ENCODE measurements at places on chromosomes 4 and X. TPM values are rescaled to one million over a fixed set of nuclear protein-coding genes. Genes with fewer than 3 reads are reported as not detected.

The NPFFR2 gene
- total RNA-seq = not detected

The DACH2 gene
- 7.7 TPM for total RNA-seq

The TKTL1 gene
- not detected for total RNA-seq

The FRG2 gene
- not detected for total RNA-seq

The ADGRL3 gene
- 25.2 TPM for total RNA-seq

The DOK7 gene
- total RNA-seq = 1.7 TPM

The RASSF6 gene
- total RNA-seq = not detected

The GUCY1B1 gene
- total RNA-seq = 1.0 TPM

The TLR6 gene
- total RNA-seq = 6.4 TPM

DNA sequence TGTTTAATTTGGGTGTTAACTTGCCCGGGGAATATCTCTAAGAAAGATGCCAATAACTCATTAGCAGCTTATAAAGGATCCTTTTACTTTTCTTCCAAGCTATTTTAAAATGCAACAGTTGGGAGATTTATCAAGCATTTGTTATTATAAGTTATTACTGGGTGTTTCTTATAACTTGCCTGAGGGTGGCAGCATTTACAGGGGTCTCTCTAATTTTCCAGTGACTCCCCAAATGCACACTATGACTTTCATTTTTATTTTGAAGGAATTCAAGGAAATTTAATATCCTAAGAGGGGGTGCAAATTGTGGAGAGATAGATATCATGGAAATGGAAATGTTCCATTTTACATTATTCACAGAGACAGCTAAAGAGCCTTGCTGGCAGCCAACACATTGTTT lies 138.0 kb downstream of the PDGFRA start:
- no peak for DNase-seq

DNA sequence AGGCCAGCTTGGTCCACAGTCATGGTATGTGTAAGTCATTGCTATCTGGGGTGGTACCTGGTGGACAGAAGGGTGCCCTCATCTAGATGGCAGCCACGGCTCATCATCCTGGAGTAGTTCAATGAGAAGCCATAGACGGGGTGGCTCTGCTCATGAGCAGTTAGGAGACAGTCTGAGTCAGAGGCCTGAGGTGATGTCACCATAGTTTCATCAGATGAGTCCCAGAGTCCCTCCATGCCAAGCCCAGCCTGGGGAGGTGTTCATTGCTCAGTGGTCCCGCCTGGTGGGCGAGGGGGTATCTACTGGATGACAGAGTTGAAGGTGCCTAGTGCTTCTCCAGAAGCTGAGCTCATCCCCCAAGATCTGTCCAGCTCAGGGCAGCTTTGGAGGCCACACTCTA lies 49.8 kb downstream of the DLG3 start:
- no peak for DNase-seq

- DNase-seq = no peak
Measured at GRCh38 chrX:82534086-82534597, 973.9 kb upstream of the POU3F4 start.

- DNase-seq = no peak
Measured at GRCh38 chr4:139828966-139829664, 163.5 kb downstream of the MGST2 start.

DNA sequence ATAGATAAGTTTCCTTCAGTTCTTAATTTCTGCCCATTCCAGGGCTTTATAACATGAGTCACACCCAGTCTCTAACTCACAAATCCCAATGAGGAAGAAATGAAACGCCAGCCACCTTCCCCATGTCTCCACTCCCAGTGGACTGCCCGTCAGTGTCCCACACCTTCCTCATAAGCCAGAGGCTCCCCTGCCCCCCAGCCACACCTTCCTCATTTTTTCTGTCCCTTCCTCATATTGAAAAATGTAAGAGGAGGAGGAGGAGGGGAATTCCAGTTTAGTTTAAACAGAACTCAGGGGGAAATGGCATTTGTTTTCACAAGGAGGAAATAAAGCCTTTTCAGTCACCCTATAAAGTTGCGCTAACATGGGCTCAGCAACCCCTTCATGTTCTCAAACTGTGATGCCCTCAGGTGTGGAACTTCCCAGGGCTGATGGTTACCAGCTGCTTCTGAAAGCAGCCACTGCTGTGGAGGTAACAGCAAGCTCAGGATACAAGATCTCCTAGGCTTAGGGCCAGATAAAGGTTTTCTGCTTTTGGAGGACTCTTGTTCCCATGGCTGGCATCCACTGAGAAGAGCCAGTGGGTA lies 97.8 kb downstream of the PARM1 start:
- DNase-seq = no peak

DNA sequence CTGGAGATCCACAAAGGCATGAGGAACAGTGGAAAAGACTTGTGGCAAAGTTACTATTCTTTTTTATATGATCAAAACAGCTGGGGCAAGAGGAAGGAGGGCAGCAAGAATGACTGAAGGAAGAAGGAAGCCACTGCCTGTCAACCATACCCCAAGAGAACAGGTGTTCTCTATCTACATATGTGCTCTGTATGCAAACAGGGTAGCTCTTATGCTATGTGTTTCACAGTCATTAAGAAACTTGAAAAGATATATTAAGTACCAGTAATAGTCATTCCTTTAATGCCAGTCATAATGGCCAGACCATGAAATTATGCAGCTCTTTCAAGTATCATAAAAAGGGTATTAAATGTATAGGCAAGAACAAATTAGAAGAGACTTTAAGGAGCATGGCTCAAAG lies 363.9 kb downstream of the KLHL13 start:
- no peak for DNase-seq

DNA sequence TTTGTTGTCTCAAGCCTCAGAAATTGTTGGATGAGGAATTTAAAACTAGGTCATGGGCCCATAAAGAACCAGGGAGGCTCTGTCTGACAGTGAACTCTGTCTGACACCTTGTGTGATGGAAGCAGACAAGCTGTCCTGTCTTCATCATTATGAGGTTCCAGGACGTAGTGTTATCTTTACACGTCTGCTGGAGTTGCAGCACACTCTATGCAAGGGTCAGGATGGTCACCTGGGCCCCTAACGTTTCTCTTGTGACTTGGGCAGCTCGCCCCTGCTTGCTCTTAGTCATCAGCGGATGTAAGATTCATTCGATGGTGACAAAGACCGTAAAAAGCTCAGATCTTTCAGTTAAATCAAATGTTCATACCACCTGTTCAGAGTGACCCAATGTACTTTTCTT lies 92.0 kb upstream of the ADGRG2 start:
- no peak for DNase-seq

DNA sequence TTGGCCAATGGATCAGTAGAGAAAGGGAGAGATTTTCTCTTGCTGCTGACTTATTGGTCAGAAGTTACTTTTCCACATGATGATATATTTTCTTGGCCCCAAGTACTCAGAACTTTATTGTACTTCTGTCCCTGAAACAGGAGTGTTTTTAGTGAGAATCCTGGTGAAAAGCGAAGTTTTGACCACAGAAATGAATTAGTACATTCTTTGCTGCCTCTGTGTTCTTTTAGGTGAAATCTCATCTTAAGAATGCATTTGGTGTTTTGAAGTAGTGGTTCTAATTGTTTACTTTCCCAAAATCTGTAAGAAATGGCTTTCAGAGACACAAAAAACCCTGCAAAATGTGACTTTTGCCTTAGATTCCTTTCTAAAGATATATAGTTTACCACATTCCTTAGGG lies 240.4 kb downstream of the FRMPD4 start:
- DNase-seq = no peak

GRCh38 chr4:92387459-92388069 lies 83.8 kb downstream of the GRID2 start:
- DNase-seq = peak; percentile 5

DNA sequence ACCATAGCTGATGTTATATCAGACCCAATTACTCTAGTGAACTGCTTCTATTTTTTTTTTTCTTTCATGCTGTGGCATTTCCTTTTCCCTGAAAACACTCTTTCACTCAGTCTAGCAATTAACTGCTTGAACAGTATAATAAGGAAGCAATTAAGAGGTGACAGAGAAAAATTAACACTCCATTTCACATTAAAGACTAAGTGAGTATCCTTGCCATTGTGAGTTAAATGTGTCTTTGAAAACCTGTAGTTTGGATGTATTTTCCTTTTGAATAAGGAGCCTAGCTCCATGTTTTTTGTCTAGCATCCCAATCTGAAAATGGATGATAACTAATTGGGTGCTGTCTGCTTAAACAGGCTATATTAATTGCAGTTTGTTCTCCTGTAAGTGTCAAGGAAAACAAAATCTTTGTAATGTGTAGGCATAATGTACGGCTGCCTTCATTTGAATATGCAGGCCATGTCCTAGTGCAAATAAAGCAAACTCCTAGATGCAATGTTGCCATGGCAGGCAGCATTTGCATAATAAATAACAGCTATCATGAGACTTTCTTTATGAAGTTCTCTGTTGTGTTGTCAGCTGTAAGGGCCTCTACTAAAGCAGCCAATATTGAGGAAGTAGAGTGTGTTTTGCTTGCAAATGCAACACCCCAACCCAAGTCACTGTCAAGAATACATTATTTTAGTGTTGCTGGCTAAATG lies 416.7 kb downstream of the ZIC3 start:
- no peak for DNase-seq

DNA sequence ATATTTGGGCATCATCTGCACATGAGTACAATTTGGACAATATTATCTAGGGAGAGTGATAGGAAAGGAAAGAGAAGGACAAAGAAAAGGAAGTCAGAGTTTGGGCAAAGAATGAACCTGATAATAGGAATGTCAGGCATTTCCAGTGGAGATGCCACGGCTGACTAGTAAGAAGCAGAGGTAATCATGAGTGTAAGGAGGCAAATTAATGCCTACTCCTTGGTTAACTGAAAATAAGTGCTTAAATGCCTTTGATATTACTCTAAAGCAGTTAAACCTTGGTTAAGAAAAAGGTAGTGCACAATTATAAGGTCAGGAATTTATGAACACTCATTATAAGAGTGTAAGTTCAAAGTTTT lies 99.2 kb upstream of the DDIT4L start:
- DNase-seq = no peak

DNA sequence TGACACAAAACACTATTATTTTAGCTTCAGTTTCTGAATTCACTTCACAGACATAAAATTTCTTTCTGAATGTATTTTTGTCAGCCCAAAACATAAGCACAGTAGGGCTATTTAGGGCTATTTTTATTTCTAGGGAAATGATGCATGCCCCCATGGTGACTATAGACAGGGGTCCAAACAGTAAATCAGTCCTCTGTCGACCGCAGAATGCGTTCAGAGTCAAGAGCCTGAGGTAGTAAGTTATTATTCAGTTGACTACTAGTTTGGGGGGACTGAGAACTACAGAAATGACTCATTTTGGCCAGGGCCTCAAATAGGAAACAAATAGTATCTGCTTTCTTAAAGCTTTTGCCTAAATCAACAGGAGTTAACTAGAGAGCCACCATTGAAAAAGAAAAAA lies 414.4 kb downstream of the AFF2 start:
- DNase-seq = no peak

DNA sequence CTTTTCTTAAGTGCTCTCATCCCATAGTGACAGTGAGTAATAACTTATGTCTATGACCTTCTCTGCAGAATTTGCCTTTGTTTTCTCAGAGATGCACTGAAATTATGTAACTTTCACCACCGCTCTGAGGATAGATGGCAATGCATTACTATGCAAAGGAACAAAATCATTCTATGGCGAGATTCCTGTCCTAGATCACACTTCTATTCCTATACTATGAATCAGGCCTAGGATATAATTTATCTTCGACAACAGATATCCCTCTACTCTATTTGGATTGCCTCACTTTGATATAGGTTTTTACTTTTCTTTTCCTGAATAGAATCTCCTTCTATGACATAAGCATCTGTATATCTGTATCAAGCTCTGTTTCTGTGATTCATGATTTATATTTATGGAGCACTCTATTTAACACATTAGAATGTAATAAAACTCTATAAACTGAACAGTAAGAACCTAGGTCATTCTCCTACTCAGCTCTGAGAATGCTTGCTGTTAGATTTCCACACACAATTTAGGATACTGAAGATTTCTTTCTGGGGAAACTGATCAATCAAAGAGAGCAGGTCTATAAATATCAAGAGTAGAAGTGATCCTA lies 1082.3 kb upstream of the ADGRL3 start:
- DNase-seq = no peak

GRCh38 chr4:15132739-15133138 lies 130.5 kb downstream of the CPEB2 start:
- no peak for DNase-seq

DNA sequence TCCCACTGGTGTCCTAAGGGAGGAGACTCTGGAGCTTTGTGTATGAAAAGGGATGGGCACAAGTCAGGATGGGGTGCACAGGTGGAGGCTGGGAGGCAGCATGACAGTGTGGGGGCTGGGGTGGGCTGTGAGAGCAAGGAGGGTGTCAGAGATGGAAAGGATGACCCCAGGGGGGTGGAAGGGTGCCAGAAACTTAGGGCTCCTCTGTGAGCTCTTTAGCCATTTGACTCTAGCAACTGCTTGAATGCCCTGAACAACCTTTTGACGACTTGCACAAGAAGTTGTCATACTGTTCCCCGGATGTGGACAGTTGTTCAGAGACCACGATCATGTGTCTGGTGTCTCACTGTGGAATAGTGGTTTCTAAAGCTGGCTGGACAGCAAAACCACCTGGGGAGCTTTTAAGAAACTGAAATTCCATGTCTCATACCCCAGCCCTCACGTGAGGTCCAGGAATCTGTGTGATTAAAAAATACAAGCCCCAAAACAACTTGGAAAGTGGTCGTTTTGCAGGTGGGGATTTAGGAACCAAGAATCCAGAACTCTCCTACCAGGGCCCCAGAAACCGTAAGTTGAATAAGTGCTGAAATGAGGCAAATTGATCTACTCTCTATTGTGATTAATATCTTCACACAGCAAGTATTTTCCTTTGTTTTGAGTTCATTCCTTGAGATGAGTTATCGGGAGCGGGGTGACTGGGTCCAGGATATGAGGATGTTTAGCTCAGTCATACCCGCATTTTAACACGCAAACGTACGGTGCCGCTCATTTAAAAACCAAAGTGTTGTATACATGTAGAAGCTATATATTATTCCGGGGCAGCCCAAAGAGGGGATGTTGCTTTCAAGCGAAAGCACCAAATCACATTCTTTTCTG lies 3.4 kb downstream of the RHOH start:
- no peak for DNase-seq

DNA sequence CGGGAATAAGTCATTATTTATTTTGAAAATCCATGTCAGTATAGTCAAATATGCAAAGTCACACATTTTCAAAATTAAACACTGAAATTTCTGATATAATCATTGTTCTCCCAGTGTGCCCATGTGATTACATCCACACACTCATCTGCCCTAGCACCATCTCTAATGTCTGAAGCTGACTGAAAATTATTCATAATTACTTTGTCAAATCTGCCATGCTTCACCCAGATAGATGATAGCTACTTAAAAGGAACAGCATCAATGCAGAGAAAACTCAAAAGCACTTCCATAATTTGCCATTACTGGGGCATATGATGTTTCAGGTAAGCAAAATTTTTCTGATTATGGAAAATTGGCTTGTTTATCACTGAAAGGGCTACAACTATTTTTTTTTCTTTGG lies 1433.3 kb upstream of the IGFBP7 start:
- DNase-seq = no peak

DNA sequence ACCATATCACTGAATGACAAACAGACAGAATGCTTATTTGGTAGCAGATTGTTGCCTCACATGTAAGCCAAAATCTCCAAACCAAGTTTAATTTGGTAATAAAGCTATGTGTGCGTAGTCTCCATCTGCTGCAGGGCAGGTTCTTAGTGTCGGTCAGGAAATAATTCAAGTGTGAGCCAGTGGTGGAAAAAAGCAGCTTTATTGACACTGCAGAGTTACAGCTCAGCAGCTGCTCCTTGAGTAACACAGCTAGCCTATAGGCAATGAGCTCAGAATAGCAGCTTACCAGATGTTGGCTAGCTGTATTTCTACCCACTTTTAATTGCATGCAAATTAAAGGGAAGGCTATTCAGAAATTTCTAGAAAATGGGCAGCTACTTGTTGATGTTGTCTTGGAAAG lies 757.8 kb upstream of the HS3ST1 start:
- DNase-seq = no peak

Measured in adrenal gland (tissue), 19 donors.